ENCODE measurements at places on chromosomes 7 and 10. TPM values are rescaled to one million over a fixed set of nuclear protein-coding genes. Genes with fewer than 3 reads are reported as not detected.

PSD gene
- 2.5 TPM for total RNA-seq

RUFY2 gene
- total RNA-seq, result 7.7 TPM

WNT2 gene
- total RNA-seq, result not detected

LLCFC1 gene
- total RNA-seq, result not detected

FAM24B gene
- 10.1 TPM for total RNA-seq

- no peaks in the 10 kb centered on the region for H3K4me1 ChIP-seq
- H3K36me3 ChIP-seq, result no peaks in the 10 kb centered on the region
- DNase-seq, result no peak
- peaks cover 5% of the 10 kb centered on the region for H3K27me3 ChIP-seq
- no peak overlapping the region for H3K4me3 ChIP-seq
These were observed 6.8 kb upstream of the ANKRD22 start for GRCh38 chr10:88858491-88858890.

DNA sequence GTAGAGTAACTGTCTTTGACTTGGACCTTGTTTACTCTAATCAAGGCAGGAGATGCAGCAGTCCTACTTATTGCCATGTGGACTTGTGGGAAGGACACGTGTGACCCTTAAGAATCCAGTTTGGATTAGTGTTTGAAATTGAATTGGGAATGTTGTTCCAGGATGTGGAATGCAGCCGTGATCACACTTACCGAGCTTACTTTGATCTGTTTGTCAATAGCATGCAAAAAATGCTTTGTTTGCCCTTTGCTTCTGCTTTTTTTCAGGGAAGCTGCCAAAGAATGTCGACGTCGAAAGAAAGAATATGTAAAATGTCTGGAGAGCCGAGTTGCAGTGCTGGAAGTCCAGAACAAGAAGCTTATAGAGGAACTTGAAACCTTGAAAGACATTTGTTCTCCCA lies 84.7 kb downstream of the CREM start:
- H3K4me3 ChIP-seq, result no peak overlapping the region
- no peak for DNase-seq
- no peaks in the 10 kb centered on the region for H3K27me3 ChIP-seq
- no peak overlapping the region for H3K27ac ChIP-seq

Data from CD8-positive, alpha-beta memory T cell (primary cell).